Left lobe of liver (tissue), 2 donors: ENCODE measurements at places on chromosomes 5 and 9.

- DNase-seq, result no peak
Measured at GRCh38 chr9:108269371-108269770, 586.4 kb downstream of the ACTL7B start.

GRCh38 chr5:55599148-55600050 is 64.6 kb upstream of the PLPP1 start:
- peak; percentile 46 for DNase-seq

- no peak for DNase-seq
Measured at GRCh38 chr5:20360263-20360662, 372.3 kb upstream of the CDH18 start.

- no peak for DNase-seq
Measured at GRCh38 chr9:108444400-108445358, 411.1 kb downstream of the ACTL7B start.

- DNase-seq, result no peak
Measured at GRCh38 chr9:116234081-116234480, 80.5 kb downstream of the PAPPA start.
